ENCODE measurements at places on chromosomes 6 and 20.

DNA sequence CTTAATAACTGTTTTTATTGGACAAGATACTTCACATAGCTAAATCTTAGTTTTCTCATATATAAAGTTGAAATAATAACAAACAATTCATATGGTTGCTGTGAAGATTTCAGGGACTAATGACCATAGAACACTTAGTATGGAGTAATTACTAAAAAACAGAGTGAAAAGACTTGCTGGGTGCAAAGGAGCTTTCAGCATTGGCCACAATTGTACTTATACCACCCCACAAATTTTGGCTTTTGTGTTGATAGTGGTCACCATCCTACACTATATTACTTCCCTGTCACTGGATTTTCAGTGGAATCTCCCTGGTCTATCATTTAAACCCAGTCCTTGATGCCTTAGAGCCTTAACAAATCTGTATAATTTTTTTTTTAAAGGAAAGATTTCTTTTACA lies 398.6 kb upstream of the EPHA7 start:
- no peak for DNase-seq

DNA sequence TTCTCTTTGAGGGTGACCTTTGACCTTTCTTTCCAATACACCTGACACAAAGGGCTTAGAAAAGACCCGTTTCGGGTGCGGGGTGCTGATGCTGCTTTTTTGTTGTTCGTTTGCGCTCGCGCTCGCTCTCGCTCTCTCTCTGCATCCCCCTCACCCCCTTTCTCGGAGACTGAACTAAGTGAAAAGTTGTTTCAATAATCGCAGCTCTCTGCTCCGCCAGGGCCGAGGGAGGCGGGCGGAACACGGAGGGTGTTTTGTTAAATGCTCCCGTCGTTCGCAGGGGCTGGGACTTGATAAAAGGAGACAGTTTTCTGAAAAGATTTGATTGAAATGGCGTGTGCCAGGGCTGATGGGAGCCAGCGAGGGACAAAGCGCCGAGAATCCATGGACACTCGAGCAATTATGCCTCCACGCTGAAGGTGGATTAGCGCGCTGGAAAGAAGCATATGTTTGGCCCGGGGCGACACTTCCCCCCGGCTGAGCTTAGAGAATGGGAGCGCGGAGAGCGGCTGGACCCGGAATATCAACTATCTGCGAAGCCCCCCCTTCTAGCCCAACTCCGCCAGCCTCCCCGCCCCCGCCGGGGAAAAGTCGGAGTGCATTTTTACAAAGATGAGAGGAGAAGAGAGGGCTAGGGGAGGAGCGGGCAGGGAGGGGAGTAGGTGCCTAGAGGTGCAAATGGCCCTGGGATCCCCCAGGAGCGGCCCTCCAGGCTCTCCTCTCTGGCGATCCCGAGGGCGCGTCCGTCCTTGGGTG lies 25.0 kb downstream of the TFAP2A start:
- no peak for DNase-seq

DNA sequence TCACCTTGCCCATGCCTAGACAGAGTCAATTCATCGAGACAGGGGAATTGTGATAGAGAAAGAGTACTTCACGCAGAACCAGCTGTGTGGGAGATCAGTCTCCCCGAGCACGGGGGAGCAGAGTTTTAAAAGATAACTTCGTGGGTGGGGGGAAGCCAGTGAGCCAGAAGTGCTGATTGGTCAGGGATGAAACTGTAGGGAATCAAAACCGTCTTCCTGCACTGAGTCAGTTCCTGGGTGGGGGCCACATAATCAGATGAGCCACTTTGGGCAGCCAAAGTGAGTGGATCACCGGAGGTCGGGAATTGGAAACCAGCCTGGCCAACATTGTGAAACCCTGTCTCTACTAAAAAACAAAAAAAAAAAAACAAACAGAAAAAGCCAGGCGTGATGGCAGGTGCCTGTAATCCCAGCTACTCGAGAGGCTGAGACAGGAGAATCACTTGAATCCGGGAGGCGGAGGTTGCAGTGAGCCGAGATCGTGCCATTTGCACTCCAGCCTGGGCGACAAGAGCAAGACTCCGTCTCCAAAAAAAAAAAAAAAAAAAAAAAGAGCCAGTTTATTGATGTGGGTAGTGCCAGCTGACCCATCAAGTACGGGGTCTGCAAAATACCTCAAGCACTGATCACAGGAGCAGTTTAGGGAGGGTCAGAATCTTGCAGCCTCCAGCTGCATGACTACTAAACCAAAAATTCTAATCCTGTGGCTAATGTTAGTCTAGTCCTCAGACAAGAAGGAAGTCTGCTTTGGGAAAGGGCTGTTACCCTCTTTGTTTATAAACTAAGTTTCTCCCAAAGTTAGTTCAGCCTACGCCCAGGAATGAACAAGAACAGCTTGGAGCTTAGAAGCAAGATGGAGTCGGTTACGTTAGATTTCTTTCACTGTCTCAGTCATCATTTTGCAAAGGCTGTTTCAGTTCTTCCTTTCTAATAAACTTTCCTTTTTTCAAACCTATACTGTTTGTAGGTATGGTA lies 3.9 kb upstream of the TRIM39 start:
- peak; percentile 20 for DNase-seq

- DNase-seq: no peak
These were observed 207.9 kb downstream of the FUT9 start for GRCh38 chr6:96223695-96224094.

DNA sequence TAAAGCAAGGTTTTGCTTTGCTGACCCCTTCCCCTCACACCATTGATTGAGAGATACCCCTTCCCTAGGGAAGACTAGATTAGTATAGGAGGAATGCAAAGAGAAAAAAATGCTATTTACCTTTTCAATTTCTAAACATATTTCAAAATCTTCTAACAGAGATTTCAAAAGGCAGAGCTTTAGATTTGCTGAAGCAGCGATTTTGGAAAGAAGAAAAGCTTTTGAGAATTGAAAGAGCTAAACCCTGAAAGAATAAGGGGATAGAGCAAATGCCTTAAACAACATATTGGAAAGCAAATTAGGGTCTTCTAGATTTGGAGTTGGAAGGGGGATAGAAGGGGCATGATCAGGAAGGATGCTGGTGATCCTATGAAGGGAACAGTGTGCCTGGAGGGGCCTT lies 46.5 kb upstream of the KLHL31 start:
- no peak for DNase-seq

- DNase-seq: no peak
These were observed 38.7 kb downstream of the GNAS start for GRCh38 chr20:58891086-58891717.

Data from GM04504 (cell line).